ENCODE measurements at places on chromosomes 6 and 20.

- H3K27ac ChIP-seq = no peak overlapping the region
- H3K4me1 ChIP-seq = peaks cover 17% of the 10 kb centered on the region
- DNase-seq = peak; percentile 63
- H3K36me3 ChIP-seq = peaks cover 3% of the 10 kb centered on the region
Measured at GRCh38 chr20:34129518-34130162, 17.6 kb upstream of the EIF2S2 start.

GRCh38 chr6:6629402-6629801 is 40.9 kb downstream of the LY86 start:
- no peak overlapping the region for H3K27ac ChIP-seq
- peaks cover 64% of the 10 kb centered on the region for H3K4me1 ChIP-seq
- no peaks in the 10 kb centered on the region for H3K36me3 ChIP-seq
- no peak overlapping the region for H3K4me3 ChIP-seq
- no peak for DNase-seq

- DNase-seq = no peak
- no peaks in the 10 kb centered on the region for H3K36me3 ChIP-seq
- H3K4me3 ChIP-seq = no peak overlapping the region
- H3K27ac ChIP-seq = no peak overlapping the region
Measured at GRCh38 chr6:170233286-170234205, 57.3 kb downstream of the DLL1 start.

- no peak overlapping the region for H3K27ac ChIP-seq
- no peak overlapping the region for H3K4me3 ChIP-seq
- no peaks in the 10 kb centered on the region for H3K4me1 ChIP-seq
- no peak for DNase-seq
- H3K27me3 ChIP-seq = peaks cover 9% of the 10 kb centered on the region
Measured at GRCh38 chr6:34090529-34090928, 55.4 kb downstream of the GRM4 start.

DNA sequence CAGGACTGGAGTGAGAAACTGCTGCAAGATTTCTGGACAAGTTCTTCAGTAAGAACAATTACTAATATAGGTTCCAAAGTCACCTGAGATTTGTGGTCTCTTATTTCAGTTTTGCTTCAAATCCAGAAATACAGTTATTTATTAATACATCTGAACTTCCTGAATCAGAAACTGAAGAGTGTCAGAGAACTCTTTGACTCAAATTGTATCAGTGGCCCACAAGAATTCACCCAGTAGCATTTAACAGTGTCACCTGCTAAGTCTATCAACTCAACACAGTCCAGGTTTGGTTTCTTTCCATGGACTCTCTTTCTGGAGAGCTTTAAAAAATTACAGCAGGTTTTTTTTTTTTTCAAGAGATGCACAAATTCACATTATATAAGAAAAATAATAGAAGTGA is 18.8 kb upstream of the NHSL1 start:
- H3K27me3 ChIP-seq = no peaks in the 10 kb centered on the region
- no peak overlapping the region for H3K27ac ChIP-seq
- H3K36me3 ChIP-seq = peaks cover 38% of the 10 kb centered on the region
- H3K4me1 ChIP-seq = peaks cover 6% of the 10 kb centered on the region
- DNase-seq = no peak
- no peak overlapping the region for H3K4me3 ChIP-seq
